T-cell (primary cell): ENCODE measurements at places on chromosomes 7 and 10. TPM values are rescaled to one million over a fixed set of nuclear protein-coding genes. Genes with fewer than 3 reads are reported as not detected.

GRCh38 chr7:27245798-27246691, 3.4 kb downstream of the EVX1 start:
- DNase-seq, result no peak
- peaks cover 38% of the 10 kb centered on the region for H3K27me3 ChIP-seq
- H3K27ac ChIP-seq, result no peak overlapping the region
- H3K36me3 ChIP-seq, result no peaks in the 10 kb centered on the region
- peaks cover 17% of the 10 kb centered on the region for H3K4me1 ChIP-seq
- H3K4me3 ChIP-seq, result no peak overlapping the region

GRCh38 chr7:107907790-107908189, 16.8 kb downstream of the DLD start:
- no peaks in the 10 kb centered on the region for H3K27me3 ChIP-seq
- H3K27ac ChIP-seq, result no peak overlapping the region
- peaks cover 64% of the 10 kb centered on the region for H3K36me3 ChIP-seq

DNA sequence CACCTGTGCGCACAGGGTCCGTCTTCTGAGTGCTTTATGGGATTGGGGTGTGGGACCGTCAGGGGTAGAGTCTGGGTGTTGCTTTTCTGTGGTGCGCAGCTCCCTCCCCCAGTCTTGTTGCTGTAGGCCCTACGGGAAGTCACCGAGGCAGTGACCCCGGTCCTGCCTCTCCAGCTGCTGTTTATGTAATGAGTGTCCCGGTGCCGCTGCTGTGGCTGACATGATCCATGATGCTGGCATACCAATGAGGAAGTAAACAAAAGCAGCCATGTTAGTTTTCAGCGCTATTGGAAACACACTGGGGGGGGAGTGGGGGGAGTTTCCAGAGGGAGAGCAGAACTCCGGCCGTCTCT, 1.1 kb downstream of the TRIM8 start:
- H3K27me3 ChIP-seq, result no peaks in the 10 kb centered on the region
- peak overlapping the region; percentile 94 for H3K27ac ChIP-seq
- H3K4me1 ChIP-seq, result peaks cover 40% of the 10 kb centered on the region

DNA sequence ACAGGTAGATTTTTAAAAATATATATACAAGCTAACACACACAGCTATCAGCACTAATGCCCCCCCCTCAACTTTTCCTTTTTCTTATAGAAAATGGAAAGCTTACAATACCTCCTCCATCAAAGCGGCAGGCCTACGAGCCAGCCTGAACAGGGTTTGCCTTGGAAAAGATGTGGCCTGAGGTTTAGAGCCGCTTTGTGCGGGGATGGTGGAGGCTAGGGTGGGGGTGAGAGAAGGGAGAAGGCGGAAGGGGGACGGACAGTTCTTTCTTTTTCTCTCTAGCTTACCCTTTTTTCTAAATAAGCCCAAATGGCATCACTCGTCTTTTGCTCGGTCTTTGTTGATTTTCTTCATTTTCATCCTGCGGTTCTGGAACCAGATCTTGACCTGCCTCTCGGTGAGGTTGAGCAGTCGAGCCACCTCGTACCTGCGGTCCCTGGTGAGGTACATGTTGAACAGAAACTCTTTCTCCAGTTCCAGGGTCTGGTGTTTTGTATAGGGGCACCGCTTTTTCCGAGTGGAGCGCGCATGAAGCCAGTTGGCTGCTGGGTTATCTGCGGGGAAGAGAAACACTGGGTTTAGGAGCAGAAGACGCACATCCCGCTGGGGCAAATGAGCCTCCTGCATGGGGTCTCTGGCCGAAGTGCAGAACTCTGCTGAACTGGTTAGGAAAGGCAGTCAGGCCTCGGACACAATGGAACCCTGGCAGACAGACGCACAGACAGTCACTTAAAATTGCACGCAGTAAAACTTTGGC, 1.9 kb downstream of the HOXA9 start:
- no peak overlapping the region for H3K4me3 ChIP-seq
- peaks cover 13% of the 10 kb centered on the region for H3K27me3 ChIP-seq
- H3K36me3 ChIP-seq, result no peaks in the 10 kb centered on the region
- no peak for DNase-seq
- H3K4me1 ChIP-seq, result peaks cover 2% of the 10 kb centered on the region

DNA sequence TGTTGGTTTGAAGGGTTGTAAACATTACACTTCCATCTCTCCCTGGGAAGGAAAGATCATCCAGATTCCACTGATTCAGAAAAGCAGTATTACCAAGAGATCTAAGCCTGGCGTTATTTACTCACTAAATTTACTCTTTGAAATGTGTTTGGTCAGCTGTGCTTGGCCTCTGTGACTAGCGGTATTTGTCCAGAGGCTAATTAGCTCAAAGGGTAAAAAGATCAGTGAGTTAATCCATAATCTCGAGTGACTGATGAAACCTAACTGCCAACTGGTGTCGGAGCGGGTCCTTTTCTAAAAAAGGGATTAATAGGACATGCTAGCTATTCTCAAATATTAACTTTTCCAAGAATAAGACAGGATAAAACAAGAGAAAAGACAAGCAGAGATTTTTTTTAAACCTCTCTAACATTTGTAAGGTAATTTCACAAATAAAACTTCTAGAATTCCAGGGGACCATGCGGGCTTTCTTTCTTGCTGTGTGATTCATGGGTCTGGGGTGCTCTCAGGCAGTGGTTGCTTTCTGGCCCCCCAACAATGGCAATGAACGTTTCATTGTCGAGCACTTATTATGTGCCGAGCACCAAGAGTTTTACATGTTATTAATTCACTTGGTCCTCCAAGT, 247.3 kb upstream of the AOAH start:
- no peak overlapping the region for H3K27ac ChIP-seq
- no peak for DNase-seq
- no peak overlapping the region for H3K4me3 ChIP-seq

DNA sequence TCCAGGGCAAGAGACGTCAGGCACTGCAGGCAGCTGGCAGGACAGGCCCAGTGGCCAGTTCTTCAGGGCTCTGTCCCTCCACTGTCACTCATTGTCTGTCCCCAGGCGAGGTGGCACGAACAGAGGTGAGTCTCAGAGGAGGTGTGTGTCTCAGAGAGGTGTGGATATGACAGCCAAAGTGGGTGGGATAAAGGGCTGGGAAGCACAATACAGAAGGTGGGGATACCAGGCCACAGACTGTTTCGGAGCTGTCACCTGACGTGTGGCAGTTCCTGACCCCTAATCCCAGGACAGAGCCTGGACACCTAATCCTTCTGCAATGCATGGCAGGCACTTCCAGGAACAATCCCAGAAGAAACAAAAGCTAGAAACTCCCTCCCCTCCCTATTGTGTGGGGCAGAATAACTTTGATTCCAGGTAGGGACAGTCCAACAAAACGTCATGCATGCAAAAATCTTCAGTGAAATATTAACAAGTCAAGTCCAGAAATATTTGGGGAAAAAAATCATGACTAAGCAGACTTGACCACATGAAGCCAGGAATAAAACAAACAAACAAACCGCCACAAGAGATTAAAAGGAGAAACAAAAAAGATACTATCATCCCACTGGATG, 11.6 kb downstream of the KLRG2 start:
- no peak for DNase-seq
- H3K27ac ChIP-seq, result no peak overlapping the region
- no peaks in the 10 kb centered on the region for H3K36me3 ChIP-seq
- no peaks in the 10 kb centered on the region for H3K27me3 ChIP-seq

- peak overlapping the region; percentile 86 for H3K4me3 ChIP-seq
- H3K4me1 ChIP-seq, result peaks cover 11% of the 10 kb centered on the region
- H3K27ac ChIP-seq, result peak overlapping the region; percentile 47
- DNase-seq, result no peak
Observed at GRCh38 chr7:30505174-30505697, 607 bp upstream of the GGCT start.

GRCh38 chr7:107914831-107915230, 23.8 kb downstream of the DLD start:
- no peaks in the 10 kb centered on the region for H3K27me3 ChIP-seq
- no peak overlapping the region for H3K27ac ChIP-seq
- peaks cover 58% of the 10 kb centered on the region for H3K36me3 ChIP-seq

DNA sequence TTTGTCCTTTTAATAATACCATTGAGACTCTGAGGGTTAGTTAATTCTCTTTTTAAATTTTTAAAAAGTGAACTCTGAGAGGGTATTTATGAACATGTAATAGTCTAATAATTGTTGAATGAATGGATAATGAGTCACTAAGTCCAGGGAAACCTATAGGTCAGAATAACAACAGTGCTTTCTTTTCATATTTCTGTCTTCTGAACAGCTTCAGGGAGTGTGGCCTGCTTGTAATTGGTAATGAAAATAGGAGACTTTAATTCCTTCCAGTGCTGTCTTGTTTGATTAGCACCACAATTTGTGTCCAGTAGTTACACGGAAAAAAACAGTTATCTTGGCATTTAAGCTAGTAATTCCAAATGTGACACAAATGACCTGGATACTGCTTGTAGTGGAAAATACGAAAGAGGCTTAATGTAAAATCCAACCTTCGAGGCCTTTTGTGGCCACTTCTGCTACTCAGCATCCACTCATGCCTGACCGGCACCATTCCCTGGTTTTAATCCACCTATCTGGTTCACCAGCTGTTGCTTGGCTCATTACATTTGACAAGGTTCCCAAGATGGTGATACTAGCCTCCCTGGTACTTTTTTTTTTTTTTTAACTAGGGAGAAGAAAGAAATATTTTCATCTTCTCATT, 149.3 kb upstream of the IMMP2L start:
- no peak for DNase-seq
- H3K4me1 ChIP-seq, result no peaks in the 10 kb centered on the region
- no peak overlapping the region for H3K27ac ChIP-seq
- no peak overlapping the region for H3K4me3 ChIP-seq
- no peaks in the 10 kb centered on the region for H3K36me3 ChIP-seq
- peaks cover 2% of the 10 kb centered on the region for H3K27me3 ChIP-seq

DNA sequence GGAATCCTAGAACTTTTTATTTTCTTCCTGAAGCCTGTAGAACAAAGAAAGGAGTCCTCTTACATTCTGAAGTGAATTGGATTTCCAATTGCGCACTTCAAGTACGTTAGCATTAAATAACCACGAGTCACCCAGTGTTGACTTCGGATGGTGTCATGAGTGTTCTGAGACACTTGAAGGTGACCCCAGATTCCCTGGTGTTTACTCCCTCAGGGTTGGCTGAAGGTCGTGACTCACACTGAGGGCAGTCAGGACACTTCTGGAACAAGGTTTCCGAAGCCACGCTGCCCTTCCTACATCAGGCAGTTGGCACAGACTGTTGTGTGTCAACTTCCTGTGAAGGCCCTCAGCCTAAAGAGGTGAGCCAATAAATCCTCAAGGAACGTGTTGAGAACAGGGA, 186.6 kb upstream of the CELF2 start:
- no peaks in the 10 kb centered on the region for H3K4me1 ChIP-seq
- H3K27me3 ChIP-seq, result no peaks in the 10 kb centered on the region
- no peak for DNase-seq
- no peaks in the 10 kb centered on the region for H3K36me3 ChIP-seq
- H3K4me3 ChIP-seq, result no peak overlapping the region

- H3K4me1 ChIP-seq, result no peaks in the 10 kb centered on the region
- no peaks in the 10 kb centered on the region for H3K36me3 ChIP-seq
- no peak overlapping the region for H3K4me3 ChIP-seq
- no peak overlapping the region for H3K27ac ChIP-seq
- DNase-seq, result no peak
Observed at GRCh38 chr7:155449869-155450557, 7.9 kb upstream of the EN2 start.

- peaks cover 11% of the 10 kb centered on the region for H3K4me1 ChIP-seq
- H3K4me3 ChIP-seq, result no peak overlapping the region
- no peak overlapping the region for H3K27ac ChIP-seq
- H3K27me3 ChIP-seq, result no peaks in the 10 kb centered on the region
Observed at GRCh38 chr10:28248092-28248491, 54.8 kb downstream of the MPP7 start.

GRCh38 chr10:69265521-69265920, 12.8 kb upstream of the HK1 start:
- no peaks in the 10 kb centered on the region for H3K4me1 ChIP-seq
- no peak for DNase-seq
- H3K27me3 ChIP-seq, result no peaks in the 10 kb centered on the region
- H3K4me3 ChIP-seq, result no peak overlapping the region
- H3K27ac ChIP-seq, result no peak overlapping the region

- peaks cover 9% of the 10 kb centered on the region for H3K27me3 ChIP-seq
- no peak overlapping the region for H3K27ac ChIP-seq
- H3K4me1 ChIP-seq, result no peaks in the 10 kb centered on the region
- H3K4me3 ChIP-seq, result no peak overlapping the region
- DNase-seq, result no peak
Observed at GRCh38 chr7:26065652-26066051, 86.3 kb upstream of the NFE2L3 start.

GRCh38 chr7:135712796-135713195, 15.2 kb downstream of the SLC13A4 start:
- H3K36me3 ChIP-seq, result no peaks in the 10 kb centered on the region
- no peak overlapping the region for H3K27ac ChIP-seq
- H3K27me3 ChIP-seq, result no peaks in the 10 kb centered on the region
- no peaks in the 10 kb centered on the region for H3K4me1 ChIP-seq

GRCh38 chr7:68684246-68684839, 913.9 kb upstream of the AUTS2 start:
- no peak for DNase-seq
- H3K4me1 ChIP-seq, result no peaks in the 10 kb centered on the region
- H3K36me3 ChIP-seq, result no peaks in the 10 kb centered on the region
- no peaks in the 10 kb centered on the region for H3K27me3 ChIP-seq
- H3K27ac ChIP-seq, result no peak overlapping the region
- no peak overlapping the region for H3K4me3 ChIP-seq

DNA sequence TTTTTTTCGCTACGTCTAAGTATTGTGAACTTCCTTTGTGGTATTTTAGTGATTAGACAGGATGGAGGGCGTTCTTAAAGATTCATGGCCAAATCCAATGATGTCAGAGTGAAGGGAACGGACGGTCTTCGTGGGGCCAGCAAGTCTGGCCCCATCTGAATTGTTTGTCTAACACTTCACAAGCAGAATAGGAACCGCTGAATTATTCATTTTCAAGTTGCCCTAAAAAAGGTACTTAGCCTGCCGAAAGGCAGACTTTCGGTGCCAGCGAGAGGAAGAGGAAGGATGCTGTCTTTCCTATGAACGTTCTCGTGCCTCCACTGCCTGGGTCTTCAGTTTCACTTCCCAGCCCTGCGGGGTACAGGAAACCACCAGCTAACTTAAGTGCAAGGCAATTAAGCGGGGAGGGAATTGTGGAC, 145.7 kb upstream of the SH2B2 start:
- H3K36me3 ChIP-seq, result no peaks in the 10 kb centered on the region
- H3K4me3 ChIP-seq, result peak overlapping the region; percentile 50
- H3K27me3 ChIP-seq, result no peaks in the 10 kb centered on the region
- peak overlapping the region; percentile 29 for H3K27ac ChIP-seq
- peaks cover 7% of the 10 kb centered on the region for H3K4me1 ChIP-seq

- no peaks in the 10 kb centered on the region for H3K27me3 ChIP-seq
- no peaks in the 10 kb centered on the region for H3K36me3 ChIP-seq
- no peak overlapping the region for H3K4me3 ChIP-seq
- no peak overlapping the region for H3K27ac ChIP-seq
- no peak for DNase-seq
- no peaks in the 10 kb centered on the region for H3K4me1 ChIP-seq
Observed at GRCh38 chr7:78071491-78072200, 273.1 kb downstream of the PHTF2 start.

- no peaks in the 10 kb centered on the region for H3K27me3 ChIP-seq
- DNase-seq, result no peak
- H3K36me3 ChIP-seq, result no peaks in the 10 kb centered on the region
- no peak overlapping the region for H3K27ac ChIP-seq
Observed at GRCh38 chr7:30117896-30118295, 16.9 kb upstream of the MTURN start.

Gene CDC14C
- total RNA-seq, result not detected

Gene IDE
- 24.7 TPM for total RNA-seq

Gene CHAT
- total RNA-seq, result not detected

Gene ABCA13
- total RNA-seq, result not detected

Gene CYP2E1
- 3.3 TPM for total RNA-seq

Gene TMEM270
- not detected for total RNA-seq

Gene NYAP1
- total RNA-seq, result 0.99 TPM

Gene NPSR1
- total RNA-seq, result not detected

Gene LIPK
- not detected for total RNA-seq
